Mesothelial cell of epicardium (in vitro differentiated cells): ENCODE measurements at places on chromosomes 3 and 15. TPM values are rescaled to one million over a fixed set of nuclear protein-coding genes. Genes with fewer than 3 reads are reported as not detected.

Gene MEX3B
- 29.8 to 31.9 TPM (median 30.8 TPM) in 3 replicates for total RNA-seq

Gene OCA2
- 1.0 to 2.0 TPM (median 1.5 TPM) in 3 replicates for total RNA-seq

Gene MRPS22
- total RNA-seq = 34.2 to 36.3 TPM (median 34.6 TPM) in 3 replicates

Gene PLA2G4D
- not detected in 3 replicates for total RNA-seq

Gene HRG
- not detected in 3 replicates for total RNA-seq

Gene IL5RA
- not detected in 3 replicates for total RNA-seq

Gene LRRC31
- total RNA-seq = not detected in 3 replicates

Gene TGM4
- total RNA-seq = 0.09 TPM in 1 of 3 replicates, not detected in the others

Gene AADACL2
- total RNA-seq = not detected in 3 replicates

Gene TNFAIP8L3
- total RNA-seq = 0.31 to 0.75 TPM (median 0.61 TPM) in 3 replicates

Gene FBXW12
- 0.47 to 0.66 TPM (median 0.51 TPM) in 3 replicates for total RNA-seq

Gene GOLGA8Q
- total RNA-seq = 0.49 to 1.9 TPM (median 0.87 TPM) in 3 replicates

Gene SLC9C1
- total RNA-seq = 0.69 to 1.6 TPM (median 0.69 TPM) in 3 replicates

Gene IP6K1
- total RNA-seq = 41.7 to 46.4 TPM (median 46.4 TPM) in 3 replicates

Gene DPPA2
- total RNA-seq = 1.2 to 1.4 TPM (median 1.2 TPM) in 3 replicates

Gene GOLGA8S
- total RNA-seq = 0.47 to 0.50 TPM (median 0.47 TPM) in 3 replicates

Gene TFDP2
- 106 to 113 TPM (median 109 TPM) in 3 replicates for total RNA-seq

Gene PDE12
- 15.2 to 17.6 TPM (median 17.3 TPM) in 3 replicates for total RNA-seq

Gene SCAMP2
- total RNA-seq = 45.6 to 48.4 TPM (median 48.3 TPM) in 3 replicates
